Kidney tubule cell (primary cell): ENCODE measurements at places on chromosomes 2 and 18.

- peak; percentile 48 for DNase-seq
Observed at GRCh38 chr18:63319383-63320122, at the start of gene BCL2. Gene BCL2, minus strand, starts transcription at chr18:63319769.

- no peak for DNase-seq
Observed at GRCh38 chr2:60873381-60873780, 8.0 kb upstream of the REL start.

DNA sequence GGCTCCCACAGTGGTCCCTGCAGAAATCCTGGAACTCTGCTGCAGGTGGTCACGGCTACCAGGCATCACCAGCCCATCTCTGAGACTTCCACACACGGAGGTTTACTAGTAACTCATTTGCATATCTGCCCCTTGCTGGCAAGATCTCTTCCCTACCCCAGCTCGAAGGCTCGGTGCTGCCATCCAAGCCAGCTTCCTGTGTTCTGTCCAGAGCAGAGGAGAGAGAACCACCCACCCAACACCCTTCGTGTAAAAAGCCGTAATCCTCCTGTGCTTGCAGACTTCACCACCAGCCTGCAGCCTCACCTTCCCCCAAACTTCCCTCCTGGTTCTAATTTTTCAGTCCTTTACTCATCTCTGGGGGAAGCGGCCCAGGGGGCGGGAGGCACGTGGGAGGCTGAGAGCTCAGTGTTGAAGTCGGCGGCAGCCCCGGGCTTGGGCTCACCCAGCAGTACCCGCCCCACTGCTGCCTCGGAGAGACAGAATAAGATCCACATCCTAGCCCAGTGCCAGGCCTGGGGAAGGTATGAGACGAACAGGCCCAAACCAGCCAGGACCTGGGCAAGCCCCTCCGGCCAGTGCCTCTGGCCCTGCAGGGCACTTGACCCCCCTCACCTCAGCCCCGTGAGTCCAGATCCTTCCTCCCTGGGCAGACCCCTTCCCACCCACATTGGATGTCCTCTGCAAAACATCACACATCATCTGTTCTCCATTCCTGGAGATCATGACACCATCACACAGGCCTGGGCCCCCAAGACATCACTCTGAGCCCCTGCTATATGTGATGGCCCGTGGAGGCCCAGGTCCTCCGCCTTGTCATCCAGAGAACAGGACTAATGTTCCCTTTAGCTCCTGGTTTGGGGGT is 145.8 kb upstream of the ID2 start:
- no peak for DNase-seq

- peak; percentile 85 for DNase-seq
Observed at GRCh38 chr18:38933910-38934510, 1368.4 kb upstream of the CELF4 start.

- DNase-seq, result no peak
Observed at GRCh38 chr2:19881221-19881907, 20.4 kb downstream of the TTC32 start.

GRCh38 chr2:40251137-40251536 is 200.8 kb downstream of the SLC8A1 start:
- no peak for DNase-seq

DNA sequence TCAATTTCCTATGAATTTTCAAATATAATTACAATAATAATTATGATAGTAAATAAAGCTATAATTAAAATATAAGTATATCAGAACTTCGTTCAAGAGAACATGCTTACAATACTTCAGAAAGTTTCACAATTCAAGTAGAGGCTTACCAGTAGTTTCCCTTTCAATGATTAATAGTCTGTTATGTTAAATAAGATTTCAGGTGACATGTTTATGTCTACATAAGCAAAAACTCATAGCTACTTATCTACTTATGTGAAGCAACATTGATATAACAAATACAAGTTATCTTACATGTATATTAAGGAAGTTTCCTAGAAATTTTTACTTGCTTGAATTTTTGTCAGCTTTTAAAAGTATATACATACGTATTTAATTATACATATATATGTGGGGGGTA is 4.5 kb upstream of the COL3A1 start:
- no peak for DNase-seq

DNA sequence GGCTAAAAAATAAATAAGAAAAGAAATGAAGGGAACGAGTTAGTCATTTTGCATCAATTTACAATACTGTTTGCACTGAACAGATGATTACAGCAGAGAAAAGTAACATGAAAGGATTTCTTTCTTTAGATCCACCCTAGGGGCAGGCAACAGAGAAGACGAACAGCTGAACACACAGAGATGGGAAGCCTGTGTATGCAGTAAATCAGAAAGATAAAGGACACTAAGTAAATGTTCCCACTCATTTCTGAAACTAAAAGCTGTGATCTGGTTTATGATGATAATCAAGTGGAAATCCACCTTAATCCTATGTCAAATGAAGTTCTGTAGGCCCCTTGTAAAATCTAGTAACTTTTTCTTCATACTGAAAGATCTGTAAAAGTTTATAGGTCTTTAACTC is 54.2 kb downstream of the AKAIN1 start:
- DNase-seq, result no peak

DNA sequence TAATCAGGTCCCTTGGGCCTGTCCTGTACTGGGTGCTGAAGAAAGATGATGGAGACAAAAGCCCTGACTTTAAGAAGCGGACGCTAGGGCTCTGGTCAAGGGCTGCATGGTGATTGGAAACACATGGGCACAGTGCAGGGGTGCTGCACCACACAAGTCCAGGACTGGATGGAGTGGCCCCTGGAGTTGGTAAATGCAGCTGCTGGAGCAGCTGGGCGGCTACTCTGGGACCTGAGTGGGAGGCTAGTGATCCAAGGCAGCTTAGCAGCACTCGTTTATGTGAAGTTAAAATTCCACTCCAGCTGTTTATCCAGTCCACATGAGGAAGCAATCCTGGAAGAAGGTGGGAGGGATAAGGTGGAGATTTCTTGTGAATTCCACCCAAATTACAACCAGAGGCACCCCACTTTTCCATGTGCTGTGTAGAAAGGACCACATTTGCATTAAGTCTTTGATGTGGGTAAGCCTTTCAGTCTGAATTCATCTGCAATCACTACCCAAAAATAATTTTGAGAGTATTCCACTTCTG is 24.9 kb downstream of the MERTK start:
- no peak for DNase-seq

- no peak for DNase-seq
Observed at GRCh38 chr2:203690117-203690431, 16.4 kb upstream of the CD28 start.

DNA sequence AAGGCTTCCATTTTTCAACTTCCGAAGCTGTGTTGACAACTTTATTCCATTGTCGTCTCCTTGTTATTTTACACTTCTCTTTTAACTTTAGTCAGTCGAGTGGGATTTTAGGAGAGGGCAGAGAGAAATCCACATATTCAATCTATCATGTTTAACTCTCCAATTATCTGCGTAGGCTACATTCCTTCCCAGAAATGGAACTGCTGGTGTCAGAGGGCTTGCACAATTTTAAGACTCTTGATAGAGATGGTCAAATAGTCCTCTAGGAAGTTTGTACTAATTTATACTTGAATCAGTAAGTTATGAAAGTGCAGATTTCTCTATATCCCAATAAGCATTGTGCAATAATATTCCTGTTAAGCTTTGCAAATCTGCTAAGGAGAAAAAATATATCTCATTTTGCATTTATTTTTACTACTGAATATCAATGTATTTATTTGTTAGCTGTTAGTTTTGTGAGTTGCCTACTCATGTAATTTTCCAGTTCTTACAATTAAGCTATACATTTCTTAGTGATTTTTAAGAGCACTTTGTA is 95.6 kb downstream of the CYP26B1 start:
- no peak for DNase-seq

- no peak for DNase-seq
Observed at GRCh38 chr2:72083751-72084583, 63.7 kb downstream of the CYP26B1 start.

DNA sequence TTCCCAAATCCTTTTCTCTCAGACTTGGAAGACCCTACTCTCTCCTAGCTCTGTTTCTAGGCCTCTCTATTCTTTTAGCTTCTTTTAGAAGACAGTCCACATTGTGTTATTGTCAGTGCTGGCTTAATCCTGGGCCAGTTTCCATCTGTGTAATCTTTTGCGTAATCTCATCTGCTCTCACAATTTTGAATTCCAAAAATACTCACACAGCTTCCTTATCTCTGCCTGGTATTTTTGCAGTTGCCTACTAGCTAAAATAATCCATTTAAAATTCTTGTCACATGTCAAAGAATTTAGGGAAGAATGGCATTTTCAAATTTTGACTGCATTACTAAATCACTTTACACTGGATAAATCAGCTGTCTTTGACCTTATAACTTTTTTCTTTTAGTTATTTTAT is 200.6 kb upstream of the MEX3C start:
- DNase-seq, result no peak
